Mesenchymal stem cell (in vitro differentiated cells and primary cell): ENCODE measurements at places on chromosomes 3 and 15.
A peak's percentile ranks its signal among the peaks of the same experiment; 100 is the strongest.

GRCh38 chr3:164208821-164209220 is 869.5 kb downstream of the SI start:
- DNase-seq = no peak

GRCh38 chr3:190883141-190883540 is 20.6 kb upstream of the GMNC start:
- no peak for DNase-seq

DNA sequence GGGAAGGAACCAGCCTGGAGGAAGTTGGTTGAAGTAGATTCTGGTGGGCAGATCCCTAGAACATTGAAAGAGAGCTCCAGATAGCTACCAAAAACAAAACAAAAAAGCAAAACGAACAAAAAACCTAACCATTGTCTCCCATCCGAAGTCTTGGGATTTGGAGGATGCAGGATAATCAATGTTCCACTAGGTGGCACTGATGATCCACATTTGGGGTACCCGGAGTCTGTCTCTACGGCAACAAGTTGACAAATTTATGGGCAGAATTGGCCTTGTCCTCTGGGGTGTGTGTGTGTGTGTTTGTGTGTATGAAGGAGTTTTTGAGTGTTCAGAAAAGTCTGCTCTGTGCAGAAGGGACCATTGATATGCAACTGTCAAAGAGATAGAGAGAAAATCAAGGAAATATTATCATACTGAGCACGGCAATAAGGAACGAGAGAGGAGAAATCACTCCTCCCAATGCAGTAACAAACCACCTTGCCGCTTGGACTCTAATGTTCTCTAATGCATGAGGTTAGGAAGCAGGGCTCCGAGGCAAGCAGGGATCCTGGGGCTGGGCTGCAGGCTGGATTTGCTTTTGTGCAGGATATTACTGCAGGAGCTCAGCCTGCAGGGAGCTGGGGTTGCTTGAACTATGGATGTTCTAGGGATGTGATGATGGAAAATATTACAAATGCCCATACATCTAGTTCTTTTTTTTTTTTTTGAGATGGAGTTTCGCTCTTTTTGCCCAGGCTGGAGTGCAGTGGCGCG is 59.8 kb upstream of the KLHL25 start:
- DNase-seq = peak; percentile 59

DNA sequence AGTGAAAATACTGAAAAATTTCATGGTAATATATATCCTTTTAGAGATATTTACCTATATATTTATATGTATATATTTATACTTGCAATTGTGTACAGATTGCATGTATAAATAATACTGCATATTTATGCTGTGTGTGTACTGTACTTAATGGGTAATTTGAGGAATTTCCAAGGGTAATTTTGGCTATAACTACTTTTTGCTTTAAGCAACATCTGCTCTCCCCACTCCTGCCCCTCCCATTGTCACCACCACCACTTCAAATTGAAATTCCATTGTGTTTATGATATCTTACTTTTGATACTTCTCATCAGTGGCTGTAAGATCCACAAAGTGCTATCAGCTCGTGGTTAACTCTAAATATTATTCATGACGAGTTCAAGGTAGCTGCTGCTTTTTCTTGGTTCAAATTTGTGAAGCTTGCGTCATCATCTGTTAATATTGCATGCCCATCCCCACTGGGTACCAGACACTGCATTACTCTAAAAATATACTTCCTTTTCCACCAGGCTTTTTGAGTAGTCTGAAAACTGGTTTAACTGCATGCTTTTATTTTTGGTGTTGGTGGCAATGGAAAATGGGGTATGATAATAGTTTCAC is 91.7 kb upstream of the MITF start:
- no peak for DNase-seq

DNA sequence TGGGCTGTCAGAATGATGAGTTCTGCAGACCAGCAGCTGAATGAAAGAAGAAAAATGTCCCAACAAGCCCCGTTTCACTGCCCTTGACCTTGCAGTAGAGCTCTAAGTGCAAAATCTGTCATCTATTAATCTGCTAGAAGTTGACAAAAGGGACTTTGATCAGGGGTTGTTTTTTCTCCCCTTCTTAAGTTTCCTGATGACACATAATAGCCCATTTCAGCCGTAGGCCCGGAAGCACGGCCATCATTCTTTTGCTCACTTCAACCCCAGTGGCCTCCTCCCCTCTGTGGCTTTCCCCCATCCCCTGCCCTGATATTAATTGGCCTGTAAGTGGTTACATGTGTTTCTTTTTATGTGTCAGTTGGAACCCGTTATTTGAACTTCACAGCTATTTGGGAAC is 298.9 kb downstream of the RPLP1 start:
- DNase-seq = peak; percentile 60

GRCh38 chr3:151611419-151611818 is 122.3 kb upstream of the AADACL2 start:
- DNase-seq = no peak

DNA sequence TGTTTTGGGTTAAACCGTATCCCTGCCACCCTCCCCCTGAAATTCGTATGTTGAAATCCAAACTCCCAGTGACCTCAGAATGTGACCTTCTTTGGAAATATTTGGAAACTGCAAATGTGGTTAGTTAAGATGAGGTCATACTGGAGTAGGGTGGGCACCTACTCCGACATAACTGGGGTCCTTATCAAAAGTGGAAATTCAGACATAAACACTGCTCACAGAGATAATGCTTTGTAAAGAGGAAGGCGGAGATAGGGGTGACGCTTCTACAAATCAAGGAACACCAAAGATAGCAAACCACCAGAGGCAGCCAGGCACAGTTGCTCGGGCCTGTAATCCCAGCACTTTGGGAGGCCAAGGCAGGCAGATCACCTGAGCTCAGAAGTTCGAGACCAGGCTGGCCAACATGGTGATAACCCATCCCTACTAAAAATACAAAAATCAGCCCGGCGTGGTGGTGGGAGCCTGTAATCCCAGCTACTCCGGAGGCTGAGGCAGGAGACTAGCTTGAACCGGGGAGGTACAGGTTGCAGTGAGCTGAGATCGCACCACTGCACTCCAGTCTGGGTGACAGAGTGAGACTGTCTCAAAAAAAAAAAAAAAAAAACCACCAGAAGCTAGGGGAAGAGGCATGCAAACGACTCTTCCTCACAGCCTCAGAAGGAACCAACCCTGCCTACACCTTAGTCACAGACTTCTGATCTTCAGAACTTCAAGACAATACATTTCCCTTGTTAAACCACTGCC is 51.1 kb upstream of the CHD2 start:
- peak; percentile 66 for DNase-seq
